NCI-H2171 treated with DMSO at 0.1 percent for 48 hours (cell line): ENCODE measurements at places on chromosomes 4 and X.

- no peak for DNase-seq
Observed at GRCh38 chrX:48684134-48684533, 535 bp downstream of the WAS start.

- peak; percentile 60 for DNase-seq
Observed at GRCh38 chrX:49930039-49930438, 7.6 kb downstream of the CLCN5 start.

DNA sequence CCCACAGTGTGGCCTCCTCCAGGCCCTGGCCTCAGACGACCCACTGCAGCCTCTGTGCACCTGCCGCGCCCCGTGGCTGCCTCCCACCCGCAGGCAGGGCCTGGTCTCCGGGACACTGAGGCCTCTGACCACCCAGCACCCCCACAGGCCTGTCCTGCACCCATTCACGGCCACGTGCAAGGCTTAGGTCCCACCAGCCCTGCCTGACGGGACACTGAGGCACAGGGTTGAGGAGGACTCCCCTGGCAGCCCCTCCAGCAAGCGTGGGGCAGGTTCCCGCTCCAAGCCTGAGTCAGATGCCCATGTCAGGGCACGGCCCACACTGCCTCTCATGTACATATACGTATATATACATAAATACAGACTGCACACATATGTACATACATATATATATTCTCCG, 23.5 kb downstream of the NELFA start:
- no peak for DNase-seq

GRCh38 chr4:154364066-154364845, 127.3 kb downstream of the DCHS2 start:
- no peak for DNase-seq

GRCh38 chr4:180057891-180058671, 2185.1 kb upstream of the TENM3 start:
- DNase-seq = no peak

- DNase-seq = no peak
Observed at GRCh38 chr4:13481569-13481968, 2.6 kb downstream of the RAB28 start.

DNA sequence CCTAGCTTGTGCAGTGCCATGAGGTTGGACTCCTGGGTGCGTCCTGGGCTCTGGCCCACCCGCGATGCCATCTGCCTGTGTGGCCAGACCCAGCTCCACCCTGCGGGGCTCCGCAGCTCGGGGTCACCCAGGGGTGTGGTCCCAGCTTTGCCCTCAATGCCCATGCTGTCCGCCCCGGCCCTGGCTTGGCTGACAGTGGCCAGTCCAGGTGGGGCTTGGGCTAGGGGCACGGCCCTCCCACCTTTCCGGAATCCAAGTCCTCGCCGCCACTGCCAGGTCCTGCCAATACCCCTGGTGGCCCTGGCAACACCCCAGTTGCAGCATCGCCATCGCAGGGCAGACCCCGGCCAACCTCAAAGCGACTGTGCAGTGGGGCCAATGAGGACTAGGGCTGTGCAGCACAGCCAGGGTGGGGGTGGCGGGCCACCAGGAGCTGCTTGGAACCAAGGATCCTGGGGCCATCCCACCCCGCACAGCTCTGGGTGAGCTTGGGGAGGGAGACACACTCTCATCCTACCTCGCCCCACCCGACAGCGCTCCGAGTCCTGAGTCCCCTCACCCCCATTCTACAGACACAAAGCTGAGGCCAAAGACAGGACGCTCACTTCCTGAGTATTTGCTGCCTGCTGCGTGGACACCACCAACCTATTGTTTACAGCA, 80.9 kb downstream of the ZNF718 start:
- no peak for DNase-seq

DNA sequence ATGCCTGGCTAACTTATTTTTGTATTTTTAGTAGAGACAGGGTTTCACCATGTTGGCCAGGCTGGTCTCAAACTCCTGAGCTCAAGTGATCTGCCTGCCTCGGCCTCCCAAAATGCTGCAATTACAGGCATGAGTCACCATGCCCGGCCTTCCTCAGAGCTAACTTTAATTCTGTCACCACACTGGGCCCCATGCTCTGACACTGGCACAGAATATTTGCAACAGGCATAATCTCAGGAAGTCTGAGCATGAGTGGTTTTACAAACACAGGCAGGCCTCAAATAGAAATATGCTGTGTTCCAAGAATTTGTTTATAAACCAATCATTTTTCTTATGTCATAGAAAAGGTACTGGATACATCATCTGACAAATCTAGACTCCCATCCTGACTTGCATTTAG, 32.7 kb upstream of the FAM9C start:
- DNase-seq = no peak

DNA sequence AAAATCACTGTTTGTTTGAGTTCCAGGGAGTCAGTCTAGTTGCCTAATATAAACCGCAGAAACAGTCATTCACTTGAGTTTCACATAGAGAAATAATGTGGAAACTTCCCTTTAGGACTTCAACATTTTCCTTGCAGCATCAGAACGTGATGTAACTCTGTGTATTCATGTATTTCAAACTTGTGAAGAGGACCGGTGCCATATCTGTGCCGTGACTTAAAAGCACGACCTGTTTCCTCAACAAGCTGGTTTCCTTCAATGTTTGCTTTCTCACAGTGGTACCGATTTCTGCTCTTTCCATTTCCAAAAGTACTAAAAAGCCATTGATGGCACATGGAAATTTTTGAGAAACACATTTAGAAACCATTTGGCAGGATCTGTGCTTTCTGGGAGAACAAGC, 166.6 kb upstream of the RAPGEF2 start:
- DNase-seq = no peak

DNA sequence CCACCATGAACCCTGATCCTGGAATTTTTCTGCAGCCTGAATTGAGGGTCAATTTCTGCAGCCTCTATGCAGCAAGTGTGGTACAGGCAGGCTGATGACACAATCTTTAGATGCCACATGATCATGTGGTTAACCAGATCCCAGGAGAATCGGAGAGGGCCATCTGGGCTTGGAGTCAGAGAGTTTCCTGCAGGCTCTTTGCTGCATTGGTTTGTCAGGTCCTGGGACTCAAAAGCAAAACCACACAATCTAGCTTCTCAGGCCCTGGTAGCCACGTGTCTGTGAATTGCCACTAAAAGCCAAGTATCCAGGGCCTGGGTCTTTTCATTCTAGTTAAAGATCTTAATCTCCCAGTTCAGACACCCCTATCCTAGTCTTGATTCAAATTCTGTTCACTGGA, 464.5 kb downstream of the BCOR start:
- DNase-seq = peak; percentile 84

GRCh38 chrX:85836868-85837267, 210.5 kb downstream of the CHM start:
- DNase-seq = peak; percentile 81

GRCh38 chrX:50609796-50610195, 139.2 kb upstream of the DGKK start:
- no peak for DNase-seq

- DNase-seq = no peak
Observed at GRCh38 chr4:1204828-1205585, 32.6 kb upstream of the SPON2 start.

DNA sequence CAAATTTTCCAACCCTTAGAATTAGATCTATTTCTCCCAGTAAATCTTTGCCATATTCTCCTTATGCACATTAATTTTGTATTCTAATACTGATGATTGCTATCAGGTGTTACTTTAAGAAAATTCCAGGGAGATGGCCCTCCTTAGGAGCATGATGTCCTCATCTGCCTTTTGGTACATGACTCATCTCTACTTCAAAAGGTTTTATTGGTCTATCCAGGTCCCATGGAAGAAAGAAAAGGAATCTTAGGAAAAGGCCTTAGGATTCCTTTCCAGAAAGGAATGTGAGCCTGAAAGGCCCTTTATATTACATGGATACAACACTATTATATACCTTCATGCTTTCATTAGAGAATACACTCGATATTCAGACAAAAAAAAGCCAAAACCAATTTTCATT, 968.2 kb downstream of the STIM2 start:
- no peak for DNase-seq

DNA sequence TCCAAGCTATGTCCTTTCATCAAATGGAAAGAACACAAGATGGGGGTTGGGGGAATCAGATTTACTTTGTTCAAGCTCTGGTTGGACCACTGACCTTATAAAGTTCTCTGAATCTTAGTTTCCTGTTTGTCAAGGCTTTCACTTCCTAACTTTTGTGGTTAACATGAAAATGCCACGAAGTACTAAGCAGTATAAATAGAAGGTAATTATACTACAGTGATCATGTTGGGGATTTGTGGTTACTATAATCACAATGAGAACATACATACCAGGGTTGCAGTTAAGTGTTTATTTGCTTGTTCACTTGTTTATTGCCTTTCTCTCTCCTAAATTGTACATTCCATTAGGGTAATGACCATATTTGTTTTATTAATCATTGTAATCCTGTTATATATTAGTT, 53.2 kb downstream of the SPRY1 start:
- DNase-seq = no peak

DNA sequence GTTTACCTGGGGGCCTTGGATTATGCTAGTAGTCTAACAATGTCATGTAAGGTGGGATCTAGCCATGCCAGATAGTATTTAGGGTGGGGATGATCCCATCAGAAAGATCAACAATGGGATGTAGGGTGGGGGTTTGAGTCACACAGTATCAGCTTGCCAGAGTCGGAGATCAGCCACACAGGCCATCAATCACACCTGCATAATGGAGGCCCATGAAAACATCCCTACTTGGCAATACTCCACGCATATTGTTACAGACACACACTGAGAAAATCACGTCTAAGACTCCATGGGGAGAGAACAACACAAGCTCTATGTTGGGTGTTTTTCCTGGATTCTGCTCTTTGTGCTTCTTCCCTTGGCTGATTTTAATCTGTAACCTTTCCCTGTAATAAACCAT, 49.5 kb upstream of the SLC25A4 start:
- no peak for DNase-seq

GRCh38 chr4:2785613-2786012, 7.3 kb upstream of the SH3BP2 start:
- no peak for DNase-seq

GRCh38 chrX:9534686-9535085, 69.8 kb downstream of the TBL1X start:
- no peak for DNase-seq

GRCh38 chrX:39762266-39762841, 335.4 kb downstream of the BCOR start:
- no peak for DNase-seq

GRCh38 chr4:31370866-31371465, 650.8 kb downstream of the PCDH7 start:
- no peak for DNase-seq

DNA sequence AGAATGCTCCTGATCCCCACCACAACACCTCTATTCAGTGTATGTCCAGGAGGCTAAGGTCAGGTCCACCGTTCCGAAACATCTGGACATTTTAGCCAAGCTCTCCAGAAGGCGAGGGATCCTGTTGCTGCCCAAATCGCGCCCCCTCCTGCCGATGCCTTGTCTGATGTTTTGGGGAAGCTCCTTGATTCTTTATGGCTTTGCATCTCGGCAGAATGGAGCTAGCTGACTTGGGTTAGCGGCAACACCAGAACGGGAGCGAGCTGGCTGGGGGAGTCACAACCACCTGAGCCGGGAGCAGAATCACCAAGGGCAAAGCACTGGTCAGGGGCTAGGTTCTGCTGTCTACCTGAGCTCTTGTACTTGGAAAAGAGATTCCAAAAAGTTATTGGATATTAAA, 6.6 kb upstream of the POU3F4 start:
- no peak for DNase-seq

- DNase-seq = no peak
Observed at GRCh38 chrX:13754765-13755164, 20.2 kb downstream of the OFD1 start.

DNA sequence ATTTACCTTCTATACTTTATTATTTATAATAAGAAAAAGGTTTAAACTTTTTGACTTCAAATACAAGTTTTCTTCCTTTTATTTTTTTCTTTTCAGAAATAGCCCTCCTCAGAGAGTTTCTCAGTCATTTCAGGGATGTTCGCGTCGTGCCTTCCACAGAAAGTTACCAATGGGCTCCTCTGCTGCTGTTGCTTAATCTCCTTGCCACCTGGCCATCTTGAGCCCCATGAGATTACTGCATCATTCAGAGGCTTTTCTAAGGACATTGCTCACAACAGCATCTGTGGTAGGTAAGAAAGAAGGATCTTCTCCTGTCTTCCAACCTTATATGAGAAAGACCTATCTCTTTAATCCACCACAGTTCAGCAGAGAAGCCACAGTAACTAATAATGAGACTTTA, 1361.9 kb upstream of the ADGRL3 start:
- no peak for DNase-seq

DNA sequence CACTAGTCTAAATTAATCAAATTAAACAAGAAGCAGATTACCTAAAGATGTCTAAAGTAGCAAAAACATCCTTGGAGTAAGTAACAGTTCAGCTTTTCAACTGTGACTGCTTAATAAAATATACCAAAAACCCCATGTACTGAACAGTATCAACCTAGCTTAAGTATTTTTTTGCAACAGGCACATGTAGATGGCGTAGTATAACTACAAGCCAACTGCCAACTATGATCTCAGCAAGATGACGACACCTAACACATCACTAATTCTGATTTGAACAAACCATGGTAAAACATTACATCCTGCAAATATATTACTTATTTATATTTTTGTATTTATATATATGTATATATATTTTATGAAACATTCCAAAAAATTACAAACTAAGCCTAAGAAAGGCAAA, 24.5 kb downstream of the DHX15 start:
- no peak for DNase-seq

GRCh38 chrX:49910344-49910743, 12.1 kb upstream of the CLCN5 start:
- no peak for DNase-seq

DNA sequence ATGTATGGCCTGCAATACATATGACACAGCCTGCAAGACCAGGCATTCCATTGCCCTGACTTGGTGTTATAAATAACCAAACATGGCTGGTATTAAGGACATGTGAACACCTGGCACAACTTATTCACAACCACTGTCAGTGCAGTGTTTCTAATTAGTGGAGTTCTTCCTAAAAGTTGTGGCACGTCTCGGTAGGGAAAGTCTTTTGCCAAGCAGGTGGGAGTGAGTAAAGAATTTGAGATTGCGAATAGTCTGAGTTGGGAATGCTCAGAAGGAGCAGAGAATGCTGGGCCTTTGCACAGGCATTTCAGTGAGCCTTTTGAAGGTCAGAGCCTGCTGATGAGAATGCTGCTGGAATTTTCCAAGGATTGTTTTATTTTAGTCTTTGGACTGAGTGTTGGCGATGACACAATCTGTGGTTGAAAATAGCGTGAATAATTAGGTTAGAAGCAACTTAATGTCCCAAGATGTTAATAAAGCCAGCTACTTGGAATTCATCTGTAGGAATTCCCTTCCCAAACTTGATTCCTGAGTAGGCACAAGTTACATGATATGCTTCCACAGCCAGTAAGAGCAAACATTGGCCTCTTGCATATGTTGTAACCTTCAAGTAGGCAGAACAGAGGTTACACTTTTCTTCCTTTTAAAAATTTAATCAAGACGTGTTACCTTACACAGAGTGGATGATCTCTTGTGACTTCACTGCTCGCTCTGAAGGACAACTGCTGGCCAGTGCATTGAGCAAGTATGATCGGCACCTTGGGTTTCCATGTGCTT, 83.6 kb upstream of the PGRMC2 start:
- DNase-seq = no peak
